ENCODE measurements at places on chromosomes 4 and X. TPM values are rescaled to one million over a fixed set of nuclear protein-coding genes. Genes with fewer than 3 reads are reported as not detected.

DNA sequence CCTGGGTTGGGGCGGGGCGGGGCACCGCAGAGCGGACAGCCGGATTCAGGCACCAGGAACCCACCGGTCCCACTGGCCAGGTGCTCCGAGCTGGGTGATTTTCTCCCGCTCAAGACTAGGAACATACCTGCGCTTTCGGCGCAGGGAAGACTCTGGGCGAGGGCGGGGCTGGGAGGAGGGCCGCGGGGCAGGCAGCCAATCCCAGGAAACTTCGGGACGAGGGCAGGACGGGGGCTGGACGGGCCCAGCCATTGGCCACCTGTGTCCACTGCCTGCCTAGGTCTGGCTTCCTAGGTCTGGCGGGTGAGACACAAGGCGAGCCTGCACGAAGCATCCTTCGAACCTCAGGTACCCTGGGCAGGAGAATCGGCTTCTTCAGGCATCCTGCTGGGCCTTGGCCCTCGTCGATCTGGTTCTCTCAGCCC is 274 bp upstream of the ERVMER34-1 start:
- no peaks in the 10 kb centered on the region for H3K36me3 ChIP-seq
- peaks cover 8% of the 10 kb centered on the region for H3K4me1 ChIP-seq
- DNase-seq = peak; percentile 53
- H3K27me3 ChIP-seq = peaks cover 18% of the 10 kb centered on the region
- H3K27ac ChIP-seq = peak overlapping the region; percentile 53

DNA sequence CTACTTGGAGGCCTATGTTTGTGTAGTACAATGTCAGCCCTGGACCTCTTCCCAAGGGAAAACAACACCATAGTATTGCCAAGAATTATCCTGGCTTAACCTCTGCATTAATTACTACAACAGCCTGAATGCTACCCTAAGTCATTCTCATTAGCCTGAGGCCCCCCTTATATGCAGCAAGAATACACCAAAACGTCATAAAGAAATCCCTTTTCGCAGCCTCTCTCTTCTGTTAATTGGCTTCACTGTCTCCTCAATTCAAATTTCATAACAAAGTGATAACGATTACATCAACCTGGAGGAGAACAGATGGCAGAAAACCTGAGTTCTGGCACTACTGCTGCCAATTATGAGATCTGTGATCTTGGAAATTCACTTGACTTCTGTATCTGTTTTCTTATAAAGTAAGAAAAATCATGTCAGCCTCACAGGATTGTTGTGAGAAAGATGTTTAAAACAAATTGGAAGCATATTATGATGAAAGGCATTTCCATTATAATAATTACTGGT is 1663.1 kb downstream of the STIM2 start:
- peaks cover 2% of the 10 kb centered on the region for H3K4me1 ChIP-seq
- no peaks in the 10 kb centered on the region for H3K36me3 ChIP-seq
- no peak overlapping the region for H3K27ac ChIP-seq
- no peaks in the 10 kb centered on the region for H3K27me3 ChIP-seq
- H3K4me3 ChIP-seq = no peak overlapping the region
- DNase-seq = no peak

- H3K4me3 ChIP-seq = no peak overlapping the region
- peaks cover 17% of the 10 kb centered on the region for H3K4me1 ChIP-seq
These were observed 28.2 kb upstream of the SORBS2 start for GRCh38 chr4:185840201-185840600.

DNA sequence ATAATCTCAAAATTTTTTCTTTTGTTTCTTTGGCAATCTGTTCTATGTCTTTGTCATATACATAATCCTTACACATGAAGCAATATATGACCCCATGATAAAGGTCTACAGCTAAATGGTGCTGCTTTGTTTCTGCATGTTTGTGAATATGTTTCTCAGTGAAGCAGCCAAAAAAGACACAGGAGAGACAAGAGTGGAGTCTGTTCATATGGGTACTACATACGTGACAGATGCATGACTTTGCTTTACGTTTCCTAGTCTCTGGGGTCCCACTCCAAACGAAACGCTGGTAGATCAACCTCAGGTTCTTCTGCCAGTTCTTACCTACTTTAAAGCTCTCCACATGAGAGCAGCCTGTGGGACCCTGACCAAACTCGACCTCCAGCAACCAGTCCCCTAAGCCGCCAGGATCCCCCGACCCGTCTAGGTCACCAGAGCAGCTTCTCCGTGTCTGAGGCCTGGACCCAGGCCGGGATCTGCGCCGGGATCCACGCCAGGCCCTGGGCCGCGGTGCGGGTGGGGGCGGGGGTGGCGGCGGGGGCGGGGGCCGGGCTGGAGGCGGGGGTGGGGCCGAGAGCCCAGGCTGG is 1.5 kb downstream of the USP51 start:
- no peaks in the 10 kb centered on the region for H3K36me3 ChIP-seq
- H3K4me1 ChIP-seq = peaks cover 14% of the 10 kb centered on the region
- peak overlapping the region; percentile 93 for H3K27ac ChIP-seq
- H3K4me3 ChIP-seq = peak overlapping the region; percentile 69
- DNase-seq = no peak

DNA sequence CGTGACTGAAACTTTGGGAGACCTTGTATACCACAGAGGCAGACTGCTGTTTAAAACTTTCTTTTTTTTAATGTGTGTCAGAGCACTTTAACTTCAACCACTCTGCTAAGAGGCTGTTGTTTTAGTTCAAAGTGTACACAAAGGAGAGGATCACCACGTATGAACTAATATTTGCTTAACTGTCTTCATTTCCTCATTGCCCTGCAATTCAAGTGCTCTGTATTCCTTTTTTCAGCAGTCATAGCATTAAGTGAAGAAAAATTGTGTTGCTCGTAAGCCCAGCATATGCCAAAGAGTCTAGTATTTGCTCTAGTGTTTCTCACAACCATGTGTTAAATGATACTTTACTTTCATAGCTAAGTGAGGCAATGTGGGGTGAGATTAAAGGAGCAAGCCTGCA is 63.0 kb upstream of the HHIP start:
- H3K27me3 ChIP-seq = no peaks in the 10 kb centered on the region
- no peak for DNase-seq
- no peak overlapping the region for H3K4me3 ChIP-seq
- H3K27ac ChIP-seq = no peak overlapping the region

GRCh38 chr4:5989236-5990225 is 28.7 kb downstream of the C4orf50 start:
- DNase-seq = no peak
- H3K4me3 ChIP-seq = no peak overlapping the region
- H3K36me3 ChIP-seq = no peaks in the 10 kb centered on the region
- no peaks in the 10 kb centered on the region for H3K4me1 ChIP-seq

- no peak overlapping the region for H3K27ac ChIP-seq
- H3K4me1 ChIP-seq = no peaks in the 10 kb centered on the region
- no peak for DNase-seq
- no peak overlapping the region for H3K4me3 ChIP-seq
These were observed 815.4 kb upstream of the PCDH10 start for GRCh38 chr4:132333724-132334047.

GRCh38 chrX:14027511-14028019 is 2.1 kb downstream of the GEMIN8 start:
- no peak for DNase-seq
- no peak overlapping the region for H3K27ac ChIP-seq
- H3K4me1 ChIP-seq = peaks cover 12% of the 10 kb centered on the region

The PORCN gene
- total RNA-seq = 9.7 TPM

The CPLX1 gene
- 4.6 TPM for total RNA-seq

The PTCHD1 gene
- 7.2 TPM for total RNA-seq

The SERTM2 gene
- total RNA-seq = 3.7 TPM

The CHIC1 gene
- 10.8 TPM for total RNA-seq

The CXCL5 gene
- total RNA-seq = 0.45 TPM

The PASD1 gene
- not detected for total RNA-seq

The SLC35A2 gene
- total RNA-seq = 42.2 TPM

The TXK gene
- 1.7 TPM for total RNA-seq

The FAM9B gene
- total RNA-seq = not detected

The PPP4R3C gene
- total RNA-seq = not detected

The CDKL2 gene
- total RNA-seq = 2.1 TPM

Data from mesothelial cell of epicardium (in vitro differentiated cells).